Activated naive CD4-positive, alpha-beta T cell treated with anti-CD3 and anti-CD28 coated beads, Interleukin-2, amount 50 U/mL, for 72 hours (primary cell): ENCODE measurements at places on chromosomes 1 and 21. TPM values are rescaled to one million over a fixed set of nuclear protein-coding genes. Genes with fewer than 3 reads are reported as not detected.

The FLG2 gene
- total RNA-seq, result not detected

The AXDND1 gene
- 0.36 TPM for total RNA-seq

The CD34 gene
- 0.16 TPM for total RNA-seq

The SERPINC1 gene
- total RNA-seq, result 0.27 TPM

The CLDN14 gene
- total RNA-seq, result not detected

The GJB3 gene
- not detected for total RNA-seq

The RGS18 gene
- not detected for total RNA-seq

The SCAF4 gene
- 43.9 TPM for total RNA-seq

The HENMT1 gene
- 14.3 TPM for total RNA-seq

The FAM72A gene
- total RNA-seq, result 34.0 TPM

The PDZK1IP1 gene
- not detected for total RNA-seq

The VSIG8 gene
- total RNA-seq, result 0.18 TPM

The SMCP gene
- total RNA-seq, result not detected

The ADGRB2 gene
- total RNA-seq, result 0.49 TPM

The LRRIQ3 gene
- total RNA-seq, result 1.6 TPM

The TSTD1 gene
- total RNA-seq, result 66.8 TPM

The FMN2 gene
- total RNA-seq, result not detected

The SPRR3 gene
- not detected for total RNA-seq
